ENCODE measurements at places on chromosomes 4 and X. TPM values are rescaled to one million over a fixed set of nuclear protein-coding genes. Genes with fewer than 3 reads are reported as not detected.

GRCh38 chr4:17128268-17128667, 229.8 kb upstream of the LDB2 start:
- DNase-seq: no peak

The VEGFC gene
- 20.0 TPM for polyA plus RNA-seq

The STPG2 gene
- polyA plus RNA-seq: 0.38 TPM

- DNase-seq: no peak
Observed at GRCh38 chr4:61590881-61591280, 390.8 kb downstream of the ADGRL3 start.

GRCh38 chr4:110231869-110232268, 33.5 kb upstream of the ELOVL6 start:
- no peak for DNase-seq

The SERPINA7 gene
- polyA plus RNA-seq: 1.4 TPM

DNA sequence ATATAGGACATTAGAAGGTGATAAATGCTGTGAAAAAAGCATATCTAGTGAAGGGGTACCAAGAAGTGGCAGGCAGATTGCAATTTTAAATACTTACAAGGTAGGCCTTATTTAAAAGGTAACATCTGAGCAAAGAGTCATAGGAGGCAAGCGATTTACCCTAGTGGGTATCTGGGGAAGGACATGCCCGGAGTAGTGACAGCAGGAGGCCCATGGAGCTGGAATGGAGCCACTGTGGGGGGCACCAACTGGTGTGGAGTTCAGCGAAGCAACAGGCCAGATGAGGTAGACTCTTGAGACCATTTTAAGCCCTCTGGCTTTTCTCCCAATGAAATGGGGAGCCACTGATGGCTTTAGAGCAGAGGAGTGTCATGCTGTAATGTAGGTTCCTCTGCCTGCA, 37.3 kb downstream of the SEC24D start:
- no peak for DNase-seq

- no peak for DNase-seq
Observed at GRCh38 chr4:25753239-25753638, 97.6 kb downstream of the SLC34A2 start.

- DNase-seq: no peak
Observed at GRCh38 chr4:73589887-73590801, 30.1 kb downstream of the RASSF6 start.

The RGN gene
- polyA plus RNA-seq: 29.6 TPM

DNA sequence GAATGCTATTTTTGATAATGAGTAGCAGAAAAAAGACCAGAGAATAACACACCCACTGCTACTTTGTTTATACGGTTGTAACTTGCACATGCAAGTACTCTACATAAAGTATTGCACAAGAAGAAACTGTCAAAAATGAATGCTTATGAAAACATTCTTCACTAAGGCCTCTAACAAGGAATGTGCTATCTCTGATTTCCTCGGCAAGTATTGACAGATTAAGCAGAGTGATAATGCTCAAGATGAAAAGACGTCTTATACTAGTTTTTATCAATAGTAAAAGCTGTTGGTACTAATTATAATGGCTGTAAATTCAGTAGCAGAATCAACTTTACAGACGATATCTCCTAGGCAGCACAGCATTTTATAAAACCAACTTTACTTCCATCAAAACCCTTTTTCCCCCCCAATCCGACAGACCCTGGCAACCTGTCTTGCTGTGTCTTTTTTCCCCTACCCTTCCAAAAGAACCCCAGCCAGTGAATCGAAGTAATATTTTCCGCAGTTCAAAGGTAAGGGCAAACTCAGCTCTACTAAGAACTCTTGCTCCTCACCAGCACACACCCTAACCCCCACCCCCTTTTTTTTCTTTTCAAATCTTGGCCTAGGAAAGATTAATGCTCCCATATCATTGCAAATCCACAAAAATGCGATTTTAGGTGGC, 1.5 kb downstream of the FRYL start:
- no peak for DNase-seq

DNA sequence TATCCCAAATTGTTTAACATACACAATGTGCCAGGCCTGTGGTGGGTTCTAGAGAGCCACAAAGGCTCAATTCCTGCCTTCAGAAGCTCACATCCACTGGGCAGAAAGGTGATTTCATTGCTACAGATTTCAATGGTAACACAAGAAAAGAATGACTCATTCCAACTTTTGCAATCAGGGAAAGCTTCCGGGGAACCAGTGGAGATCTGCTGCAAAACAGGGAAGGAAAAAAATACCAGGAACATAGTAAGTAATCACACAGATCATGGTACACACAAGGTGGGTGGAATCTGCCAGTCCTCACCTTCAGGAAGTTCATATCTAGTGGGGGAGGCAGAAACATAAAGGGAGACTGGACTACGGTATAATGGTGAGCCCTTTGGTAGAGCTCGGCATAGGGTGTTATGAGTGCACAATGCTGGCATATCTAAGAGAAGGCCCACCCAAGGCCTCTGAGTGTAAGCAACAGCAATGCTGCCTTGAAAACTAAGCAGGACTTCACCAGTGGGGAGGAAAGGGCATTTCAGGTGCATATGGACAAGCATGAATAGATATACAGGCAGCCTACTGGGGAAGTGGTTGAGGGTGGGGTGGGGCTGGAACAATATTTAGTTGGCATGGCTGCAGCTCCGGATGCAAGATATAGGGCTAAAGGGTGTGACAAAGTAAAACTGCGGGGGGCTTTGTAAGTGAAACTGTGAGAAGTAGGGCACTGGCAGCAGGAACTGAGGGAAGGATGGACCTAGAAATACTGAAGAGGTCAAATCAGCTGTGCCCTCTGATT, 24.2 kb downstream of the GPRIN3 start:
- no peak for DNase-seq

GRCh38 chr4:41129128-41129754, 85.1 kb downstream of the APBB2 start:
- no peak for DNase-seq

DNA sequence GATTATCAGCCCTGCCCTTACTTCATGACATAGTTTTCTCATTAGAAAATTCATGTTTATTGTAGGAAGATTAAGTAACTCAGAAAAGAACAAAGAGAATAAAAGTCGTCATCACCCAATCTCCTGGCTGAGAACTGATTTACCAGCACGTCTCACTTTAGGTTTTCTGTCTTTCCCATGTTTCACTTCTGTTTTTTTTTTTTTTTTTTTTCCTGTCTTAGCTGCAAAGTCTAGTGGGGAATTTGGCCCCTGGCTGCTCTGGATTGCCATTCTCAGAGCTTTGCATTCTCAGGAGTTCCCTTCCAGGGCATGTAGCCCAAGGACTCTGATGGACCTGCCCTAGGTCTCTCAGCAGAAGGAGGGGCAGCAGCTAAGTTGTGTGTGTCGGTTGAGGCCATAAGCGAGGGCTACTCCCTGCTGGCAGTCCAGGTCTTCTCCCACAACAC, 57.8 kb downstream of the TMEM131L start:
- no peak for DNase-seq

- DNase-seq: no peak
Observed at GRCh38 chr4:118076958-118077766, 42.9 kb downstream of the NDST3 start.

The CENPE gene
- 14.4 TPM for polyA plus RNA-seq

The SPP1 gene
- polyA plus RNA-seq: 285 TPM

All from left renal cortex interstitium (tissue), 4 donors.